ENCODE measurements at places on chromosomes 3 and 15. TPM values are rescaled to one million over a fixed set of nuclear protein-coding genes. Genes with fewer than 3 reads are reported as not detected.

DNA sequence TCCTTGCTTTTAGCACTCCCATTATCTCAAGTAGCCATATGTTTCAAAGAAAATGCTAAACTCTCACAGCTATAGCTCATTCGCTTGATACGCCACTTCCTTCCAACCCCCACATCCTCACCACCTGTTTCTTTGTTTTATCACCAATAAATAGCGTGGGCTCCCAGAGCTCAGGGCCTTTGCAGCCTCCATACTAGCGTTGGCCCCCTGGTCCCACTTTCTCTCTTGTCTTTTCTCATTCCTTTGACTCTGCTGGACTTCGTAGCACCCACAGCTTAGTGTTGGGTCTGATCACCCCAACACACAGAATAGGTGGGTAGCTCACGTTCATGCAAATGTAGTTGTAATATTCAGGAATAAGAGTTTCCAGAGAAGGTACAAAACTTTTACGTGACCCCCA is 4.1 kb upstream of the GPD1L start:
- no peak for DNase-seq

DNA sequence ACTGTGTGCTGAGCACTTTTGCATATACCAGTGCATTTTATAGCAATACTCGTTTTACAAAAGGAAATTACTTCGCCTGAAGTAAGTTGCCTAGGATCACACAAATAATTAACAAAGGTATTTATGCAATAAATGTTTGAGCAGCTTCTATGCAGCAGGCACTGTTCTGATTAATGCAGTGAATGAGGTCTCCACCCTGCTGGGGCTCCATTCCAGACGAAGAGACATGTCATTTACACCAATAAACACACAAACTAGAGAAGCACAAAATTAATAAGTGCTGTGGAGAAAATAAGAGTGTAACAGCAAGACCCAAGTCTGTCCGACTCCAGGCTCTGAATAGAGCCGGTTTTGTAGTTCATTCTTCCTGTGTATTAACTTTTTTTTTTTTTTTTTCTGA is 17.5 kb downstream of the NOX5 start:
- no peak for DNase-seq

DNA sequence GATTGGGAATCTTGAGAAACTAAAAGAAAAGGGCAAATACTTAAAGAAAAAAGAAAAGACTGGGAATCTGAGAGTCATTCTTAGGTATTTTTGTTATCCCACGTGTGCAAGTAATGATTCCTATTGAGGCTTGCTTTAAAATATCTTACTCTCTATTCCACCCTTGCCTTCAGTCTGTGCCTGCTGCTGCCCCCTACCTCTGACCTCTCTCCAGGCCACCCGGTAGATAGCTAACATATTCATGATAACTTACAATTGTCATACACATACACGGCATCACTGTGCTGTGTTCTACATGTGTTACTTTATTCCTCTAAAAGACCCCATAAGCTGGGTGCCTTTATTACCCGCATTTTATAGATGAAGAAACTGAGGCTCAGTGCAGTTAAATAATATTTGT is 27.8 kb upstream of the ATP13A3 start:
- no peak for DNase-seq

DNA sequence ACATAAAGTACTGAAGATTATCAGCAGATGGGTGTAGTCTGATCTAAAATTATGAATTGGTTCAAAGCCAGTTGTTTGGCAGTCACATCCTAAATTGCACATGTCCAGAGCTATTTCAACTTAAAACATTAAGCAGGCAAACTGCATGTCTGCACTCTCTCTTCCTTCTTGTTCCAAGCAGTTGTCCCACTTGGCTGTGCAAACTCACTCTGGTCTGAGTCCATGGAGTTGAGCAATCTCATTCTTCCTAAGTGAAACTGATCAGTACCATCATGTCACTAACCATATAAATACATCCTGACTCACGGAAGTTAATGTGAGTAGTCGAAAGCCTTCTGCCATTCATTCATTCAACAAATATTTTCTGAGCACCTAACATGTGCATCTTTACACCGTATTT is 353.0 kb downstream of the ROBO1 start:
- DNase-seq: no peak

DNA sequence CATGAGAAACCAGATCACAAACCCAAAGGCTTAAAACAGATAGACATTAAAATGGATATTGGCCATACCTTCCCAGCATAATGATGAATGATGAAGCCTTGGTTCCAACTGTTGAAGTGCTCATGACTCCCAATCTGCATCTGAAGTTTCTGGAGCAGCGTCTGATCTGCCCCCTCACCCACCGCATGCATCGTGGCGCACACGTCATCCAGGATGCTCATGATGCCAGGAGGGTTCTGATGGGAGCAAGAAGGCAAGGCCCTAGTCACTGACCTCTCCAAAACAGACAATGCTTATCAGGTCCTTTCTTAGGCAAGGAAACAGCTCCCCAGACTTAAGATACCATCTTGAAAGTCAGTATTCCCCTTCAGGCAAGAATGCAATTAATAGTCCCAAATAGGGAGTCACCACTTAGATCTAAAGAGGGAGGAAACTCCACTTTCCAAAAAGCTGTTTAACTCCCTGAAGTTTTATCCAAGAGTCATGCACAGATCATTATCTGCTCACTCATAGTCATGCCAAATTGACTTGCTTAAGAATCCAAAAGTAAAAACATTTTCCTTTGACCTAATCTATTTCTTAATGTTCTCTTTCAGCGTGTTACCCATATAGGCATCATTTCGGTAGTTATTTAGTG is 2.1 kb downstream of the LDHAL6B start:
- DNase-seq: no peak

DNA sequence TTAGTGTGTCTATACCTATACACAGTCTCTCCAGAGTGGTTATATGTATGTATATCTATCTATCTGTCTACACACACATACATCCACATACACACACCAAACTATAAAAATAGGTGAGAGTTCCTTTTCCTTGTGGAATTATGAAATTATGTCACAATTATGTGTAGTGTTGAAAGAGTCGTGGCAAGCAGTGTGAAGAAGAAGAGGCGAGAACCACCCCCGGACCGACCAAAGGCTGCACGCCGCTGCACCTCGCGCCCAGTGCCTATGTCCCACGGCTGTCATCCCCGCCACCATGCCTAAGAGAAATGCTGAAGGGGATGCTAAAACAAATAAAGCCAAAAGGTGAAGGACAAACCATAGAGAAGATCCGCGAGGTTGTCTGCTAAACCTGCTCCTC is 95.0 kb upstream of the RAP2B start:
- DNase-seq: no peak

The SCAANT1 gene
- polyA plus RNA-seq: 0.53 TPM

The CTXN2 gene
- not detected for polyA plus RNA-seq

- DNase-seq: no peak
Observed at GRCh38 chr15:100508641-100509300, 20.0 kb downstream of the CERS3 start.

The DENND6A gene
- 29.6 TPM for polyA plus RNA-seq

The ADAMTSL3 gene
- polyA plus RNA-seq: 3.0 TPM

- peak; percentile 59 for DNase-seq
Observed at GRCh38 chr3:171874251-171874681, 31.1 kb downstream of the TMEM212 start.

GRCh38 chr3:14413381-14414071 is 11.1 kb downstream of the SLC6A6 start:
- no peak for DNase-seq

DNA sequence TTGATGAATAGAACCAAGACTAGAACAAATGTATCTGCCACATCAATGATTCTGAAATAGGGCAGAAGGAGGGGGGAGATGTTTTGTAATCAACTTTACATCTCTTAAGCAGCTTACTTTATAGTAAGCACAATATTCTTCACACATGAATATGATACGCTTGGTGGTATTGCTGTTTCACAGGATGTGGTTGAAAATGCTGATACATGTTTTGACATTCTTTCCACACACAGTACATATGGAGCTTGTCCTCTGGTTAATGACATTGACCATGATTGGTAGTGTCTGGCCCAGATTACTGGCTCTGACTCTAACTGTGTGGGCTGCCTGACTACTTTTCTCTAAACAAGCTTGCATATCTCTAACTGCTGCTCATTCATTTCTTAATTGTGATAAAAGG is 168.9 kb downstream of the KLHL25 start:
- DNase-seq: no peak

DNA sequence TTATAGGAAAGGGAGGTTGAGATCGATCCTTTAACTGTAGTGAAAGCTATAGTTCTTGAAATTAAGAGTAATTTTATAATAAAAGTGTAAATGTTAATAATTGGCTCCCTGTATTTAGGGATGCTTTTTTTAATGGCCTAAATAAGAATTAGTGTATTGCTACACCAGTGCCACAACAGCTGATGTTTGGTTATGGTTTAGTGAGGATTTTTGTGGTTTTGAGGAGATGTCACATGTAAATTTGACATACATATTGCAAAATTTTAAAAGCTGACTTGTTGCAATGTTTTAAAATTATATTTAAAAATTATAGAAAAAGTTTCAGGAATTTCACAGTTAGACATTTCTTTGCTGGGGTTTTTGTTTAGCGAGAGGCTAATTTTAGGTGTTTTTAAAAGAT is 3.9 kb downstream of the TSC22D2 start:
- no peak for DNase-seq

The PEX5L gene
- 0.42 TPM for polyA plus RNA-seq

DNA sequence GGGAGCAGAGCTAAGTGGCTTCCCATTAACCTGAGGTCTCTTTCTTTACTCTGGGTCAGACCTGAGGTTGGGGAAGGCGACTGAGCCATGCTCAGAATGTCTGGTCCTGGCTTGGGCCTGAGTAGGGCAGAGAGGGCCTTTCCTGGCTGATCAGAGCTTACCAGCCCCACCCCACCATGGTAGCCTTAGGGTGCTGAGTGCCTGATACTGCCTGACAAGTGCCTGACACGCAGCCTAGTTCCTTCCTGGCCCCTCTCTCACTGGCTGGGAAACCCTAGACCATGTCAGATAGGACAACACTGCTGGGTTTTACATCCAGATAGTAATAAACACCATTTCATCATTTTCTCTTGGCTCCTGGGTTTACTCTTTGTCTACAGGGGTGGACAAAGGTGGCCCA is 25.8 kb upstream of the DOCK3 start:
- DNase-seq: no peak

- DNase-seq: no peak
Observed at GRCh38 chr3:145865399-145866018, 295.5 kb downstream of the PLOD2 start.

The CSTA gene
- 1.2 TPM for polyA plus RNA-seq

The ONECUT1 gene
- polyA plus RNA-seq: 0.21 TPM

DNA sequence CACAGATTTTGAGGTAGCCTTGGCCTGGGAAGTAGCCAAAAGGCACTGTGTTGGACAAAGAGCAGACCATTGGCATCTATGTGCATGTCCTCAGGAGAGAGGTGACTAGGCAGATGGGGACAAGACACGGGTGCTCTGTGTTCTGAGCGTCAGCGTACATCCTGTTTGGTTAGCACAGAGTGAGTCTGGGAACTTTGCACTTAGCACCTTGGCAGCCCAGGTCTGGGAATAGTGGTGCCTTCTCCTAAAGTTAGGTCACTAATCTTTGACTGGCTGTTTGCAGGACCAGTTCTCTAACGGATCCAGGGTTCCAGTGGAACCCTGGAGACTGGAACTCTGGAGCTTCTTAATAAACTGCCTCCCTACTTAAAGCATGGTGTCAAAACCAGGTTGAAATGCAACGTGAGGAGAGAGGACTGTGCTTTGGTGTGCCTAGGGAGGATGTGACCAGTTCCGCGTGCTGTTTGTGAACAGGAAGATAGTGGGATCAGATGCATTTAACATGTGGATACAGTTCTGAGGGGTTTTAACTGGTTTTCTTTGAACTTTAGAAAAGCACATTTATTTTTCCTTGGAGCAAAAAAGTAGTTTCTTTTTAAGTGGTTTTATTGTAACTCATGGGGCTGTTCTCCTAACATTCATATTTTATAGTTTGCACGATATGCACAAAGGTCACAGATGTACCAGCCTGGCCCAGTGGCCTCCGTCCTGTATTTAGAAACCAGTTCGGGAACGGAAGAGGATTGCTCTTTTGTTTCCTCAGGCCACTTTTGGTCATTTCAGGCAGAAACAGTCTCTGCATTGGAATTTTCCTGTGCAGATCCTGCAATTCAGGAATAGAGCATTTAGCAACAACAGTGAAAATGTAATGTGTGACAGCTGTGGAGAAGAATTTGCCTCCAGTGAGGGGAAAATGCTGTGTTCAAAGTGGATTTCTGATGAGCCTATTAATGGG is 48.8 kb downstream of the ABHD2 start:
- DNase-seq: no peak

The BRPF1 gene
- polyA plus RNA-seq: 19.1 TPM

The LMLN gene
- 8.2 TPM for polyA plus RNA-seq

The C3orf70 gene
- 8.8 TPM for polyA plus RNA-seq

- DNase-seq: no peak
Observed at GRCh38 chr3:44099566-44100297, 142.0 kb upstream of the TOPAZ1 start.

The SETMAR gene
- 32.5 TPM for polyA plus RNA-seq

DNA sequence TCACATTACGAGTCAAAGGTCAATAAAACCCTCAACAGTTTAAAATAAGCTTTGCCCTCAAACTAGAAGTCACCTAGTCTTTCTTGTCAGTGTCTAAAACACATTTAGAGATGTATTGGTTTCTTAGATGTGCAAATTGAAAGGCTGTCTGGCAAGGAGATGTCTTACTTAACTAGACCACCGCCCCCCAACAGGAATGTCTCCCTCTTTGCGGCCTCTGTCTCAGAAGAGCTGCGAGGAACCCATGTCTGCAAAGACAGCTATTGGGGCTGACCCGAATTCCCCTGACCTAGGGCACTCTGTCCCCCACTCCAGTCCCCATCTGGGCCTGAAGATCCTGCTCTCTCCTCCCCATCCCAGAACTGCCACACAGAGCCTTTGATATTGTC is 46.3 kb downstream of the ZIC4 start:
- DNase-seq: no peak

- DNase-seq: no peak
Observed at GRCh38 chr3:72458375-72458774, 389.9 kb downstream of the SHQ1 start.

The RNF13 gene
- polyA plus RNA-seq: 101 TPM

DNA sequence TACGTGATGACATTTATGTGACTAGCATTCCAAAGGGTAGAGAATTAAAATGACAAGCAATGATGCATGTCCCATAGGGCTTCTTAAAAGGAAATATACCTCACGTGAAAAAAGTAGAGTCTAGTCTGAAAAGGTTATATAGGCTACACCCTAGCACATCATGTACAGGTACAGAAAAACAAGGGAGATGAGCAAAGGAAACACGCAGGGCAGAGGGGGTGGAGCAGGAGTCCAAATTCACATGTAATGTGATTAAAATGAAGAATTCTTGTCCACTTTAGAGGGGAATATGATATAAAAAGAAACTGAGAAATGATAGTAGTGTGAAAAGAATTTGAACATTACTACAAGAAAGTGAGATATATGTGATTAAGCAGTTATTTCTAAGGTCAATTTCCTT is 59.4 kb downstream of the HACD2 start:
- DNase-seq: no peak

Data from right renal cortex interstitium (tissue), 3 donors.